ENCODE measurements at places on chromosomes 7 and 10.

DNA sequence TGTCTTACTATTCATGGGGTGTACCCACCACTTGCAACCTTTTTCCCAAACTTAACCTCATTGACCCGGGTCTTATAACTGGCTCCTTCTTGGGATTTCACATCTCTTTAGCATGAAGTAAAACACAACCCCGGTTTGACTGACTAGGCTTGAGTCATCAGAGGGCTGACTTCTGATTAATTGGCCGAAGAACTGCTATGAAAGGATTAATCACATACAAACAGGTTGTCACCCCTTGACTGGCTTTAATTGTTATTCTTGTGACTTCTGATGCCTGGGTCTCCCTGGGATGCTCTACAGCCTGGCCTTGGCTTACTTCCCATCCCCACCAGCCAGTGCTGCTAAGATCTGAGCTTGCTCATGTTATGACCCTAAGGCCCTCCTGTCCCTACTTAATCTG, 8.8 kb upstream of the CRPPA start:
- no peak for DNase-seq

GRCh38 chr10:128929131-128929530, 537.9 kb upstream of the MGMT start:
- no peak for DNase-seq

DNA sequence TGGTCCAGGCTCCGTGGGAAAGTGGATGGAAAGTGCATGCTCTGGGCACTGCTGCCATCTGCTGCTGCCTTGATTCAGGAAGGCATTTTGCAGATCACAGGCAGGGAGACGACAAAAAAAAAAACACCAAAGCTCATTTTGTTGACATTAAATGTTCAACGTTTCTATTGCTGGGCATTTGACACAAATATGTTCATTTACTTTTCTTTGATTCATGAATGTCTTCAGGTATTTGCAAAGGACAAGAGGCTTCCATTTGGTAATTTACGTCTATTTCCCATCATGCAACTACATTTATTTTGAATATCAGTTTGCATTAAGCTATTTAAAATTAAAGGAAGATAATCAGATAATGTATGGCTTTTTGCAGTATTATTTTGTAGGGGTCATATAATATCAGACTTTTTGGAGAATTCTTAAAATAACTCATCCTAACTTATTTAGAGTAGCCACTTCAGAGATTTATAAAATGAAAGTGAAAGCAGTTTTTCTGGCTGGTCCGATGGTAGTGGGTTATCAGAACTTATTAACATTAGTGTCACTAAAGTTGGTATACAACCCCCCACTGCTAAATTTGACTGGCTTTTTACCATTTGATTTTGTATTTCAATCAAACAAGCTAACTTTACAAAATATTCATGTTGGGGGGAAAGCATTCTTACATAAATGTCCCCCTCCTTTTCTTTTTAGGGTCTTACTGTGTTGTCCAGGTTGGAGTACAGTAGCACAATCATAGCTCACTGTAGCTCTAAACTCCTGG, 65.3 kb downstream of the PDIA4 start:
- DNase-seq, result peak; percentile 72

DNA sequence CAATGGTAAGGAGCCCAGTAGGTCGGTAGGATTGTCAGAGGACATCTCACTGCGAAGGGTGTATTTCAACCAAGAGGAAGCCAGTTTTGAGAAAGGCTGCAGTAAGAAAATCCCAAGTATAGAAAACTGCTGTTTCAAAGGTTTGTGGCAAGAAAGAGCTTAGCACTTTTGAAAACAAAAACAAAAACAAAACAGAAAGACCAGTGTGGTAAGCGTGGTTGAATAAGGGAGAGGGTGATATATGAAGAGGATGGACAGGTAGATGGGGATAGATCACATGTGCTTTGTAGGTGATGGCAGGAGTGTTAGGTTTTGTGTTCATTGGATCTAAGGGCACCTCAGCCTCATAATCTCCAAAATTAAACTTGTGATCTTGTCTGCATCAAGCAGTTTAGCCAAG, 141.6 kb upstream of the WNT16 start:
- no peak for DNase-seq

GRCh38 chr10:101221963-101222531, 7.2 kb downstream of the LBX1 start:
- no peak for DNase-seq

DNA sequence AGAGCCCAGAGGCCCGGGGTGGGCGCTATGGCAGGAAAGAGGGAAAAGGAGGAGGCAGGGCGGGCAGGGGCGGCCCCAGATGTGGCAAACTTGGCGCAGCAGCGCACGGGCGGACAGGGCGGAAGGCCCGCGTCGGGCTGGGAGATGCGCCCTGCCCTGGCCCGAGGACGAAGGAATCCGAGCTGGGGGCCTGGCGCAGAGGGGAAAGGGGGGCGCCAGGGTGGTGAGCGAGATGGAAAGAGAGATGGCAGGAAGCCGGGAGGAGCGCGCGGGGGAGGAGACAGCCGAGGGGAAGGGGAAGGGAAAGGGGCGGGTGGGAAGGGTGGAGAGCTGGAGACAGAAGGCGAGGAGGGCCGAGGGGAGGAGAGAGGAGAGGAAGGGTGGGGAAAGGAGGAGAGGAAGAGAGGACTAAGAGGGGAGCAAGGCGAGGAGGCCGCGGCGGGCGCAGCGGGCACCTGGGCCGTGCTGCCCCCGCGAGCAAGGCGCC, at the start of gene MARVELD1:
TSS of gene MARVELD1 (plus strand) at position 392 of the 487 bp plus-strand sequence. CDS start 147 bp downstream, outside the sequence.
- peak; percentile 9 for DNase-seq

- DNase-seq, result no peak
These were observed 94.9 kb downstream of the AKR1D1 start for GRCh38 chr7:138170959-138171703.
